ENCODE measurements at places on chromosomes 12 and 14.

DNA sequence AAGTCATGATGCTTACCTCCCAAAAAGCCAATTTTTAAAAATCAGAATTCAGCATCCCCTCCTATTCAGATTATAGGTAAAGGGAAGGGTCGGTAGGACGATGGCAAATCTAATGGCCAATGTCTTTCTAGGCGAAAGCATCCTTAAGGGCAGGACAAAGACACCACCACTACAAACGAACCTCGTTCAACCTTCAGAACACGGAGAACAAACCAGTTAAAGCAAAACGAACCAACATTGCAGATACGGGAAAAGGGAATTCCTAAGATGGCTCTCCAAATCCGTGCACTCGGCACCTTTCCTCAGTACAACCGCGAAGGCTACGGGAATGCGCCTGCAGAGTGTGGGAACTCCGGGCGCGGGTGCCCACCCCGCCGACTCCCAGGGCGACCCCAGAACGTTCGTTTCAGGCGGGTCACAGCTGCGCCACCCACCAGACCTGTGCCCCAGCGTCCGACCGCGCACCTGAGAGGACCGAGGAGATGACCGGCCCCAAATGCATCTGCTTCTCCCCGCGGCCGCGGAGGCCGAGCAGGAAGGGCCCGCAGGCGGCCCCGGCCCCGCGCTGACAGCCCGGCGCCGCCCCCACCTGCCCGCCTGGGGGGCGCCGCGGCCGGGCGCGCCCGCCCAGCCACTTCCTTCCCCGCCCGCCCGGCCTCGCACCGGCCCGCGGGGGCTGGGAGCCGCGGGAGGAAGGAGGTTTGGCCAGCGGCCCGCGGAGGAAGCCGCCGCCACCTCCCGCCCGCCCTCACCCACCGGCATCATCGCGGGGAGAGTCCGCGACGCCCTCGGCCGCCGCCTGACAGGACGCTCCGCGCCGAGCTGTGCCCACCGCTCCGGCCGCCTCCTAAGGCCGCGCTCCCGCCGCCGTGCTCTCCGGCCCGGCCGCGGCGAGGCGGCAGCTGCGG is 578 bp downstream of the PPP1R13B start:
- no peak for DNase-seq

DNA sequence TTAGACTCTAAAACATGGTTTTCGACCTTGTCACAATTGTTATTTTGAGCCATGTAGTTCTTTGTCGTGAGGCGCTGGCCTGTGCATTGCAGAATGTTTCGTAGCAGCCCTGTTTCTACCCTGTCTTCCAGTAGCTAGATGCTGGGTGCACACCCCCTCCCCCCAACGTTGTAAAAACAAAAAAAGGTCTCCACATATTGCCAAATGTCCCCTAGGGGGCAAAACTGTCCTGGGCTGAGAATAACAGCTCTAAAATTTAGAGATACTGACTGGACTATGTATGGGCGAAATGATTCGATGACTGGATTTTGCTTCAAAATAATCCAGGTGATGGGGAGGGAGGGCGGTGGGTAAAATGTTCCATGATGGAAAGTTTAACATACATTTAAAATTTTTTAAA is 126.1 kb upstream of the FUT8 start:
- DNase-seq = no peak

- no peak for DNase-seq
These were observed 127.2 kb downstream of the SLC15A5 start for GRCh38 chr12:16150276-16150675.

GRCh38 chr12:124861898-124862676 is 1.6 kb downstream of the SCARB1 start:
- DNase-seq = no peak

- DNase-seq = no peak
These were observed 27.0 kb upstream of the PHC1 start for GRCh38 chr12:8887285-8887715.

DNA sequence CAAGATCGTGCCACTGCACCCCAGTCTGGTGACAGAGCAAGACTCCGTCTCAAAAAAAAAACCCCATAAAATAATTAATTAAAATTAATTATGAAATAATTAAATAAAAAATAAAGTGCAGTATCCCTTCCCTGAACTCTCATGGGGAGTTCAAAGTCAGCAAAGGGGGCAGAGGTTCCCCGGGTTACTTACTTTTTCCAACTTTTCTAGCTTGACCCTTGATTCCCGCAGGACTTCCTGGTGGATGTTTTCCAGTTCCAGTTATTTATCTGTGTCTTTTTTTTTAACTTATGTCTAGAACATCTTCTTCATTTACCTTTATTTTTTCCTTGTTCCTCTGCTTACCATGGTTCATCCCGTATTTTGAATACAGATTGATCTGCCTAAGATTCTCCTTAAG is 197.4 kb downstream of the EPS8 start:
- DNase-seq = no peak

- DNase-seq = no peak
These were observed 78.4 kb downstream of the TTC8 start for GRCh38 chr14:88902850-88903249.

GRCh38 chr14:68408680-68409079 is 384.2 kb downstream of the ZFP36L1 start:
- no peak for DNase-seq

- no peak for DNase-seq
These were observed 33.3 kb upstream of the MSI1 start for GRCh38 chr12:120402217-120402616.

GRCh38 chr12:123231931-123232330 is 1.0 kb downstream of the MPHOSPH9 start:
- no peak for DNase-seq

- DNase-seq = no peak
These were observed 49.5 kb upstream of the KCNC2 start for GRCh38 chr12:75259143-75259542.

- DNase-seq = no peak
These were observed 1891.5 kb upstream of the SEL1L start for GRCh38 chr14:83425138-83425537.

DNA sequence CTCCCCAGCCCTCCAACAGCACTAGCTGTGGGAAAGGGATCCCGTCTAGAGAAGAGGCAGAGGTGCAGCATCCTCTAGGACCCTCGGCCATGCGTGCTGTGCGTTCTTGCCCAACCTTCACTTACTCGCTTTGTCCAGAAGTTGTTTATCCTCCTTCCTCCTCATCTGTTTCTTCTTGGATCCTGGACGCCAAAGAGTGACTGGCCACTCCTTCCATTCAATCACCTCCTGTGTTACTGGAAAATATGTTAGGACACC is 140.5 kb downstream of the ZFP36L1 start:
- DNase-seq = no peak

DNA sequence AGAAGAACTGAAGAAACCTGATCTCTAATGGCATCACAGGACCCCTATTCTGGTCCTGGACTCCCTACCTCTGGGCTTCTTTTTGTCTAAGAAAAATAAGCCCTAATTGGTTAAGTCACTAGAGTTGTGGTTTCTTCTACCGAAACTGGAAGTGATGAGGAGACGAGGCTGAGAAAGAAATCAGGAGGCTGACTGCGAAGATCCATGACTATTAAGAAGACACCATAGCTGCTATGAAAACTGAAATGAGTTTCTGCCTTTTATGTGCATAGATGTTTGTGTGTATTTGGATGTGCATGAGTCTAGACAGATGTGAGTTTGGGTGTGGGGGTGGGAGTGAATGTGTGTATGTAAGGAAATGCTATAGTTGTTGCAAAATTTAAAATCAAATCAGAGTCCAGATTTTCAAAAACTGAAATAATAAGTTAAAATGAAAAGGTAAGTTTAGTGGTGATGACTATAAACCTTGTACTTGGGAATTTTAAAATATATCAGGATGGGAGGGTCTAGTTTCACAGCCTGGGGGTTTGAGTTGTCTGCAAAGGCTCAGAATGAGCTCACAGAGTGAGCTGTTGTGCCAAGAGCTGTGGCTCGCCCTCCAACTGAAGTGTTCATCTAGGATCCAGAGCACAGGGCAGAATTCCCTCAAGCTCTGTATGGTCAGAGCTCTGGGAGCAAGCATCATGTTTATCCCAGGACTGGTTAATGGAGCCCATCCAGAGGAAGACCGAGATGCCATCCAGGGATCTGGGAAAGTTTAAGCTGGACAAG is 94.9 kb downstream of the VCPKMT start:
- no peak for DNase-seq

DNA sequence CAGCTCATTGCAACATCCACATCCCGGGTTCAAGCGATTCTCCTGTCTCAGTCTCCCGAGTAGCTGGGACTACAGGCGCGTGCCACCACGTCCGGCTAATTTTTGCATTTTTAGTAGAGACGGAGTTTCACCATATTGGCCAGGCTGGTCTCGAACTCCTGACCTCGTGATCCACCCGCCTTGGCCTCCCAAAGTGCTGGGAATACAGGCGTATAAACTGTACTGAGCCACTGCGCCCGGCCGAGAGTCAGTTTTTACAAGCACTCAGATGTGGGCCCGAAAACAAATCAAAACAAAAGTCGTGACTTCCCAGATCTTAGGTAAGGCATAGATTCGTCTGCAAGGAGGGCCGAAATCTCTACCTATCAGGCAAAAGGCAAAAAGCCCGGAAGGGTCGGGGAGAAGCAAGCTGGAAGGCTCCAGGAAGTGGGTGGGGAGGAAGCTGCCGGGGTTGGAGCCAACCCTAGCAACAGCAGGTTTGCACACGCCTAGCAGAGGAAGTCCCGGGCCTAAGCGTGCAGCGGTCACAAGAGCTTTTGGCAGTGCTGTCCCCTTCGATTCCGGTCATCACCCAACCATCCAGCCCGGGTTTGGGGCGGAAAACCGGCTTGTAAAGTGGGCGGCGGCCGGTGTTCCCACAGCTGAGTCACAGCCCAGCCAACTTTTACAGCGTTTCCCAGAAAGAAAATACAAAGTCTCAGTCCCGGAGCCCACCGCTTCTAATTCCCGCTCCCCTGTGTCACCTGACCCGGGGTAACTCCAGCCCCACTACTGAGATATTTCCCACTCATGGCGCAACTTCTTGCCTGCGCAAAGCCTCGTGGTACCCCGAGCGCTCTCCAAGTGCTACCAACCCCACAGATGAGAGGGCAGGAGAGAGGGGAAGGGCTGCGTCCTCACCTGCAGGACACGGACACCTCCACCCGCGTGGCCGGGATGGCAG is 583 bp downstream of the CPNE8 start:
- peak; percentile 73 for DNase-seq

GRCh38 chr14:23078692-23079116 is 16.2 kb downstream of the ACIN1 start:
- peak; percentile 82 for DNase-seq

GRCh38 chr14:54627540-54628363 is 60.8 kb downstream of the SAMD4A start:
- no peak for DNase-seq

GRCh38 chr12:48782457-48783395 is 6.2 kb downstream of the ADCY6 start:
- no peak for DNase-seq

DNA sequence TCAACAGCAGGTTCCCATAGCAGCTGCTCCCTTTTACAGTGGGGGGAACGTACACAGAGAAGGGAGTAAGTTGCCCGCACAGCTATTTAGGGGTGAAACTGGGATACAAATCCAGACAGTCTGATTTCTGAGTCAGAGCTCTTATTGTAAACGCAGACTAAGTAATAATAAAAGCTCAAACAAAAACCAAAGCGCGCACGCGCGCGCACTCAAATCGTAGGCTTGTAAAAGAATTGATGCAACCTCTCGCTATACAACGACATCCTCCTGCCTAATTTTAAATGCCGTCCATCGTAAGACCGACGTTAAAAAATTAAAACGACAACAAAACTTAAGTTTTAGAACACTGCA is 747 bp upstream of the DACT1 start:
- DNase-seq = no peak

GRCh38 chr12:123387508-123388176 is 3.7 kb downstream of the KMT5A start:
- DNase-seq = no peak

GRCh38 chr12:127711108-127711507 is 555.9 kb upstream of the TMEM132C start:
- no peak for DNase-seq

- no peak for DNase-seq
These were observed 491.2 kb upstream of the FLRT2 start for GRCh38 chr14:85038526-85039352.

DNA sequence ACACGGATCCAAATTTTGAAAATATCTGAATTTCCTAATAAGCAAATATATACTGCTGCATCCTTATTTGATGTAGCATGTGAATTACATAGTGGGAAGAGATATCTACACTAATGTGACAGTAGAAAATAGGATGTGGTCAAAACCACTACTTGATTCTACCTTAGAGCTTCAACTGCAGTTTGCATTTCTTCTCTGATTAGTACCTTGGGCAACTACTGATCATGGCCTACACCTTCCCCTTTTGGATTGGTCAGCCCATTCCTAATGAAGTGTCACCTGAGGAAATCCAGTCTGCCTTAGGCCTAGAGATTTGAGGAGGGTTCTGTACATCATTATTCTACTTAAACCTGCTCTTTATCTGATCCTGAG is 10.7 kb downstream of the LLPH start:
- DNase-seq = no peak

- DNase-seq = no peak
These were observed at the start of gene SLC6A15 for GRCh38 chr12:84912198-84913128. Gene SLC6A15 (minus strand): TSS chr12:84912799. CDS start chr12:84892120, 20,679 bp downstream.

DNA sequence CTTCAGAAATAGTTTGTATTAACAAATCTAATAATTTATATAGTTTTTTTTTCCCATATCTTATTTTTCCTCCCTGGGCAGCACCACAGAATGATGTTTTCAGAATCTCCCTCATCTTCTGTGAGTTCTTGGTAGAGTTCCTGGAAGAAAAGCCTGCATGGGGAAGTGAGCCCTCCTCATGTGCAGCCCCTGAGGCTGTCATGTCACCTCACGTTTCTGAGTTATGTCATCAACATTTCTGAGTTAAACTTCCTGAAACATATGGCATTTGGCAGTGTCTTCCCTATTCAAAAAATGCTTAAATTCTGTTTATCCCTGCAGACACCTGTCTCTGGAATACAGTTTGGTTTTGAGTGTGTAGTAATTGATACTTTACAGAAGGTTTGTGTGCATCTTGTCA is 979.0 kb downstream of the TMEM121 start:
- no peak for DNase-seq

DNA sequence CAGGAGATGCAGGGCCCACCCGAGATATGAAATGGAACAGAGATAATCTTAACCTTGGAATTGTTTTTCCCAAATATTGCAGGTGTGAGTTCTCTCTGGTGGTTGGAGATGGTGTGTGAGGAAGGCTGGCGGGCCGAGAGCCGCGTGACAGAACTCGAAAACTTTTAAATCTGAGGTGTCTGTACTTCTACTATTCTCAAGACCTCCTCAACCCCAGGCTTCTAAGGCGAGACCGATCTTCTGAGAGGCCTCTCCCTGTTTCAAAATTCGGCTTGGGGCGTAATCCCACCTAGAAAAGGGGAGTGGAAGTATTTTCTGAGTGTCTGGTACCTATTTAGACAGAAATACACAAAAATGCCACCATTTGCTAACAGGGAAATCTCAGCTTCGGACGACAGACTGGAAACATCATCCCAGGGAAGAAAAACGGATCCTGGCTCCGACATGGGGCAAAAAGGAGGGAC is 611 bp downstream of the SARNP start:
- no peak for DNase-seq

DNA sequence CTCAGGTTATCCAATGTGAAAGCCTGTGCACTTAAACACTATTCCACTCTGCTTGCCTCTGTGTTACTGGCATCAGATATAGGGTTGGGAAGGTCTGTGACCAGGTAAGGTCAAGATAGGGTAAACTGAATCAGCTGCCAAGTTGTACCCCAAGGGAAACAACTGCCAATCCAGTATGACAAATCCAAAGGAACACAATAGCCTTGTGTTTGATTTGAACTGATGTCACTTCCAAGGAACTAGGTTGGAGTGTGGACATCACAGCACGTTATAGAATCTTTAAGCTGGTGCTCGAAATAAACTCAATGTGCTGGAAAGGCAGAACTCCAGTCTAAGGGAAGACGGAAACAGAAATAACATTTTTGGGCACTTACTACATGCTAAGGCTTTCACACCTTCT is 223.4 kb upstream of the BTG1 start:
- no peak for DNase-seq
